ENCODE measurements at places on chromosomes 16 and 17. TPM values are rescaled to one million over a fixed set of nuclear protein-coding genes. Genes with fewer than 3 reads are reported as not detected.

Gene SEPTIN12
- not detected for polyA plus RNA-seq

DNA sequence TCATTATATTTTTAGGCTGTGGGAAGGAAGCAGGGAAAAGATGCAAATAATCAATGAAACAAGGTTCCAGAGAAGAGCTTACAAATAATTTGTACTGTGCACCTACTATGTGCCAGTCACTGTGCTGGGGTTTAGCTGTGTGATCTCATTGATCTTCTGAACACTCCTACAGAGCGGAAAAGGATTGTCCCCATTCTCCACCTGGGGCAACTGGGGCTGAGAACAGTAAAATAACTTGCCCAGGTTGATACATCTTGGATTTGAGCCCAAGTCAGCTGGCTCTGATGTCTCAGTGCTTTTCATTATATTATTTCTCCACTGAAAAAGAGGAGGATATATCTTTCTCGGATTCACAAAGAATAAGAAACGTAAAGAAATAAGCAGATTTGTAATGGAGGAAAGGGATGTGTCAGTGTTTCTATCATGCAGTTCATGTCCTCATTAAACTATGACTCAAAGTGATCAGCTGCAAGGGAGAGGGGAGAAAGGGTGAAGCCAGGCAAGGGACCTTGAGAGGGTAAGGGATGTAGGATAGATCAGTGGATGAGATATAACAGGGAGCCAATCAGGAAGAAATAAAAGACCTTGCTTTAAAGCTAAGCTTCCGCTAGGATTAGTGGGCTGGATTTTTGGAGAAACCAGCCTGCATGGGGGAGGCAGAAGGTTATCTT, 143.6 kb upstream of the NOL11 start:
- DNase-seq, result no peak

GRCh38 chr17:81413497-81414135, 18.4 kb downstream of the BAHCC1 start:
- no peak for DNase-seq

Gene CES4A
- 5.8 TPM for polyA plus RNA-seq

DNA sequence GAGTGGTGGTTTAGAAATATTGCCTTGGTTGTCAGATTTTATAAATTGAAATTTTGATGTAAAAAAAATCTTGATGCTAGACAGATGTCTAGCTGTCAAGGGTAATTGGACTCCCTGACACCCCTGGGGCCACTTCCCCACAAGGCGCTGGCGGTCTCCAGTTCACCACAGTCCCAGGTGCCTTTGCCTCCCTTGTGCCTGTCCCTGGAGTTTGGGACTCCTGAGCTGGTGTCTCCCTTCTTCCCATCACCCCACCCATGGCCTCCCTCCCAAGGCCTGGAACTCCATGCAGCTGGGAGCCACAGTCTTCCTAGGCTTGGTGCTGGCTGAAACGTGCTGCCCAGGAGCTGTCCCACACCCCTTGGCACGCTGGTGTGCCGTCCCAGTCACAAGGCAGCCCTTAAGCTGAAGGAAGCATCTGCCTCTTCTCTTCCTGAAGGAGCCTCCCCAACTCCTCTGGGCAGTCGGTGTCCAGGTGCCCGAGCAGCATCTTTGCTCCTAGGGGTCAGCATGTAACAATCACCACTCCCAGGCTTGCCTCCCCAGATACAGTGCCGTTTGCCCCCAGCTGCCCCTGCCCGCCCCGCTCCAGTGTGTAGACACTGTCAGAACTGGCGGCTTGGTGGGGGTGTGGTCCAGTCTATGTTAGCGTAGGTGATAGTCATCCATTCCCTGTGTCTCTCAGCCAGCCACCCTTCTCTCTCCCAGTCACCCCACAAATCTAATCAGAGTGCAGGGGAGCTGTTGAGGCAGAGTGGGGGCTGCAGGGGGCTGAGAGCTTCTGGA, 26.2 kb downstream of the POLR3E start:
- DNase-seq, result no peak

Gene CTRB2
- polyA plus RNA-seq, result not detected

DNA sequence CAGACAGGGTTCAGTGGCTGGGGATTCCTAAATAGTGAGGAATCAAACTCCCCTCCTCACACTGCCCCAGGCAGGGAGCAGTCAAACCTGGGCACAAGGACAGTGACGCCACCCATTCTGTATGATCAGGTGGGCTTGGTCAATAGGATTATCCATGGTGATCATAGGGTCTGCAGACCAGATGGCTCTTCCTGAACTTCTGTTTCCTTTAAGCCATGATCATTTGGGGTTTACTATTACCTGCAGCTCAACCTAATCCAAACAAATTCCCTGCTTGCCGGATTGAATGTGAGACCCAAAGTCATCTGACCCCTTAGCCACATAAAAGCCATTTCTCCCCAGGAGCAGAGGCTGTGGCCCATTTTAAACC, 54.3 kb downstream of the PLXDC1 start:
- no peak for DNase-seq

- DNase-seq, result no peak
Observed at GRCh38 chr17:15512071-15512709, 44.8 kb upstream of the CDRT4 start.

Gene NTN3
- not detected for polyA plus RNA-seq

Gene TAC4
- polyA plus RNA-seq, result not detected

Gene TBC1D16
- polyA plus RNA-seq, result 0.31 TPM

GRCh38 chr17:19703828-19704613, 12.4 kb downstream of the SLC47A2 start:
- DNase-seq, result no peak

DNA sequence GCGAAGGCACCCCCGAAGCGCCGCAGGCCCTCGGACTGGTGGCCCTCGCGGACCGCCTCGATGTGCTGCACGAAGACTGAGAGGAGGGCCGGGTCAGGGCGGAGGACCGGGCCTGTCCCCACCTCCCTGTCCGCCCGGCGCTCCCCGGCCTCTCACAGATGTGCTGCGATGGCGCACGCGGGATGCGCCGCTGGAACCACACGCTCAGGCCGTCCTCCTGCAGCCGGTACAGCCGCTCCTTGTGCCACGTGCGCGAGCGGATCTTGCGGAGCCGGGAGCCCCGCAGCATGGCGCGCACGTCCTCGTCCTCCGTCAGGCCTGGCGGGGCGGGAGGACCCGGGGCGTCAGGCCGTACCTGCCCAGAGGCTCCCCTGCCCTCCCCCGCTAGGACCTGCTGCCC, 11.3 kb downstream of the PLCD3 start:
- DNase-seq, result no peak
